Stimulated activated CD8-positive, alpha-beta memory T cell treated with anti-CD3 and anti-CD28 coated beads, Interleukin-4, amount 100 ng/mL, for 48 hours (primary cell): ENCODE measurements at places on chromosomes 4 and X.
A peak's percentile ranks its signal among the peaks of the same experiment; 100 is the strongest.

GRCh38 chrX:98296129-98296528, 1412.4 kb downstream of the RPA4 start:
- DNase-seq, result no peak

GRCh38 chr4:108171339-108172230, 2.9 kb upstream of the LEF1 start:
- peak; percentile 72 for DNase-seq

GRCh38 chrX:147917700-147918695, 6.3 kb downstream of the FMR1 start:
- DNase-seq, result no peak

DNA sequence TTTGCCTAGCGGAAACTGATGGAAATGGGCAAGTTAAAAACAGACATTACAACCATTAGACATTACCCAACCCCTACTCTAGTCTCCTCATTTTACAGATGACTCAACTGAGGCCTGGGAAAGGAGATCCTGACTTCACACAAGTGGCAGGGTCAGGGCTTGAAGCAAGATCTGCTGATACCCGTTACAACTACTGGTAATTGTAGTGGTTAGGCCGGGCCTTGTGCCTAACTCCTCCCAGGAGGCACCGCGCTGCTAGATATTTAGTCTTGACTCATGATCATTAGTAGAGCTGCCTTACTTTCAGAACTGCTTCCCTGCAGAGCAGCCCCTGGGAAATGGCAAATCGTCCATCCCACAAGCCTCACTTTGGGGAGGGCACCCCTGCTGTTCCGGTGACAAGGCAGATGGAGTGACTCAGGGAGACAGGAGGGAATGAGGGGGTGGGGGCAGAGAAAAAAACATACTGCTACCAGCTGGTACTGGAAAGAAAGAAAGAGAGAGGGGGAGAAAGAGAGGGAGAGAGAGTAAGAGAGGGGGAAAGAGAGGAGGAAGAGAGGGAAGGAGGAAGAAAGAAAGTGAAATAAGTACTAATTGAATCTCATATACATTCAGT, 12.2 kb downstream of the ARHGEF6 start:
- DNase-seq, result peak; percentile 68

DNA sequence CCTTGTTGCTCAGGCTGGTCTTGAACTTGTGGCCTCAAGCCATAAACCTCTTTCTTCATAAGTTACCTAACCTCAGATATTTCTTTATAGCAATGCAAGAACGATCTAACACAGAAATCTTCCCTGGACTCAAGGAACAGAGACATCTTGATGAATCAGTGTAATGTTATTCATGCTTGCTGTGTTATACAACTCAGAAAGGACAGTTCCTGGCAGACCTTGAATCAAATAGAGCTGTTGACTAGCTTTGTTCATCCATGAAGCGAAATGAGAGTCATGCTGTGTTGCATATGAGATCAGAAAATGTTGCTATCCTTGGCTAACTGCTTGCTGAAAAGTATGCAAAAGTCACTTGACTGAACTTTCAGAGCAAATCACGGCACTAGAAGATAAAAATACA, 72.6 kb upstream of the ARHGAP24 start:
- DNase-seq, result no peak

DNA sequence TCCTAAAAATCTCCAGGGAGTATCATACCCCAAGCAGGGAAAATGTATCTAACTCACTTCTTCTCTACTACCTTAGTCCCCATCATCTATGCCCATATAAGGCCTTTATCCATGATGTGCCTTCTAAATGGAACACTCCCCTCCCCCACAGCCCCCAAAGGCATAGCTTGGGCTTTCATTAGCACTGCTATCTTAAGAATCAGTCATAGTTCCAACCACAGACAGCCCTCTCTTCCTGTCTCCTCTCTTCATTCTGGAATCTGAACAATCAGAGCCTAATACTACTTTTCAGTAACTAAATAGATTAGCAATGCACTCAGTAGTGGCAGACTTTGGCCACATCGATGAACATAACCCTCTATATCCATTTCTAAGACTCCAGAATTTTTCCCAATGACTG, 313.2 kb upstream of the DKK2 start:
- no peak for DNase-seq

DNA sequence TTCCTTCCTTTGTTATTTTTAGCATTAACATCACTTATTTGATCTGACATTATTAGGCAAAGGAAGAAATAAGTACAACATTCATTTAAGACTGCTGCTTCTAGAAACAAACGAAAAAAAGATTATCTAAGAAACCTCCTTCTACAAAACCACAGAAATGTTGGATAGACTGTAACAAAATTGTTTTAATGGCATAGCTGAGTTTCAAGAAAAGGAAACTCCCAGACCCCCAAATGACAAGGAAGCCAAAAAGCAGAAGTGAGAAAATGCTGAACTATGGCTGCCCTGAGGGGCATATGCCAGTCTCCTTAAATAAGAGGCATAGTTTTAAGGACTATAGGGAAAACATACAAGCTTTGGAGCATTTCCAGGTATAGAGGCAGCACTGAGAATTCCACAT, 1431.6 kb upstream of the TENM3 start:
- DNase-seq, result no peak

DNA sequence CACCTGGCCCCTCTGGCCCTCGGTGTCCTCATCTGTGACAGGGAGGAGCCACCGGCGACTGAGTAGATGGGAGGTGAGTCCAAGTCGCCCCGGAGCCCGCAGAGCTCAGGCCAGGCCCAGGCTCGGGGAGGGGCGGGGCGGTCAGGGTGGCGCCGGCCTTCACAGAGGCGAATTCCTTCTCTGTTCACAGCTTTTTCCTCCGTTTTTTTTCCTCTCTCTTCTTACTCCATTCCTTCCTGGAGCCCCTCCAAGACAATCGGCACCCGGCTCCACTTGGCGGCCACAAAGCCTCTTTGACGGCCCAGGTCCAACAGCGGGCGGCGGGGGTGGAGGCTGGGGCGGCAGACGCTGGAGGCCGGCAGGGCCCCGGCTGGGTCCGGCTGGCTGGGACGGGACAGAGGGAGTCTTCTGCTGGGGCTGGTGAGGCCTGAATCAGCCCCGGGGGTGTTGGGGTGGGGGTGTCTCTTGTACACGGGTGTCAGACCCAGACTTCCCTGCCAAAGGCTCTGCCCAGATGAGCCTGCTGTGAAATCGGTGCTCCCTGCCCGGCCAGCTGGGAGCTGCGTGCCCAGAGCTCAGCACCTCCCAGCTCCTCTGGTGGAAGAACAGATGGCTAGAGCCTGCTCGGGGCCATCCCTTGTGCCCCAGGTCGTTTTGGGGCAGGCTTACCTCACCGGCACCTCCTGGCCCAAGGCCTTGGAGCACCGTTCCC, 22.6 kb downstream of the FGFRL1 start:
- DNase-seq, result no peak

GRCh38 chr4:123014038-123014437, 91.6 kb upstream of the NUDT6 start:
- DNase-seq, result no peak

GRCh38 chrX:26925088-26925487, 538.1 kb downstream of the PPP4R3C start:
- no peak for DNase-seq

DNA sequence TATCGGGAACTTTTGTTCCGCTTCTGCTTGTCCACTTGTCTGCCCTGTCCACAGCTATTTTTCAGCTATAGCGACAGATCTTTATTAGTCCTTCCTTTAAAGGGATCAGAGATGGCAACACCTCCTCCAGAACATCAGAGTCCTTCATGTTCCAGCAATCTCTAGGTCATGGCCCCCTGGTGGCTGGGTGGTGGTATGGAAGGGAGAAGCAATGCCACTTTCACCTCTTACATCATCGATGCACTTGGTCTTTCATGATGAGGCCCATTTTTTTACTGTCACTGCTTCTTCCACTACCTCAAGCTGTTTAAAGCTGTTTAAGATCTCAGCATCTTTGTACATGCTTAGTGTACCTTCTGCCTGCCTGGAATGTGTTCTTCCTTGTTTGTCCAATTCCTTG, 106.7 kb downstream of the ARHGAP6 start:
- DNase-seq, result peak; percentile 51

DNA sequence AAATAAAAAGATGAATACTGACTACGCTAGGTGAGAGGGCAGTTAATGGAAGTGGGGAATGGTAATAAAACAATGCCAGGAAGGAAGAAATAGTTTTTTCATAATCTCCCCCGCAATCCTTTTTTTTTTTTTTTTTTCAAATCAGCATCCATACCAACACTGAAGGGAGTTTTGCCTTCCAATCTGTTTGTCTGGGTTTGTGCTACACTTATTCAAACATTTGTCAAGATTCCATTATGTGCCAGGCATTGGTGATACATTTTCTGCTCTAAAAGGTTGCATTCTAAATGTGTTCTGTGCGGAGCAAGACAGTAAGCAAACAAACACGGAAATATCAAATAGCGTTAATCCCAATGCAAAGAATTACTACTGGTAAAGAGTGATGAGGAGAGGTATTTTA, 437.9 kb upstream of the BOD1L1 start:
- DNase-seq, result no peak

DNA sequence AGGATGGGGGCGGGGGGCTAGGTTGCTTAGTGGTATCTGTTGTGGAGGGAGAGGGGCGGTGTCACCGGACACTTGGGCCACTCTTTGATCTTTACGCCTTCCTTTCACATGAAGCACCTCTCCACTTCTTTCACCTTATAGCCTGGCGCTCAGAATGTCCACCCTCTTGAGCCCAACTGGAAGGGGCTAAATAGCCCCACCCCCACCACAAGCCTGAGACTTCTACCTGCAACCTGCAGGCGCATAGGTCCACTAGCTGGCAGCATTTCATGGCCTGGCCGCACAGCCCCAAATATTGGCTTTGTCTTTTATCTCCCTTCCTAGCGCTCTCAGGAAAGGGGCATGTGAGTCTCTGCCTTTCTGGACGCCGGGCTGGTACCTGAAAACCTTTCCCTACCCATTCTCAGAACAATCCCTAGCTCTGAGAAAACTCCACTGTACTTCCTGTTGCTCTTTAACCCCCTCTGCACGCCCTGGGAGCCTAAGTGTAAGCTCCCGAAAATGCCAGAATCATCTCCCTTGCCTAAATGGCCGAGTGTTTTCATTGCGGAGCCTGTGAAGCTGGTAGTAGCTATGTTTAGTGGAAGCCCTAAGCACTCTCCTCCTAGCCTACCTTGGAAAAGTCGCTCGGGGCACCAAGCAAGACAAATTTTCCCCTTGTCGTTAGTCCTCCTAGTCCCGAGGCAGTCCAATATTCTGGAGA, 1.2 kb upstream of the TRPC5 start:
- no peak for DNase-seq

- no peak for DNase-seq
Observed at GRCh38 chrX:48046846-48047245, 24.6 kb downstream of the ZNF630 start.

GRCh38 chrX:24283127-24283794, 30.6 kb downstream of the SUPT20HL2 start:
- no peak for DNase-seq

DNA sequence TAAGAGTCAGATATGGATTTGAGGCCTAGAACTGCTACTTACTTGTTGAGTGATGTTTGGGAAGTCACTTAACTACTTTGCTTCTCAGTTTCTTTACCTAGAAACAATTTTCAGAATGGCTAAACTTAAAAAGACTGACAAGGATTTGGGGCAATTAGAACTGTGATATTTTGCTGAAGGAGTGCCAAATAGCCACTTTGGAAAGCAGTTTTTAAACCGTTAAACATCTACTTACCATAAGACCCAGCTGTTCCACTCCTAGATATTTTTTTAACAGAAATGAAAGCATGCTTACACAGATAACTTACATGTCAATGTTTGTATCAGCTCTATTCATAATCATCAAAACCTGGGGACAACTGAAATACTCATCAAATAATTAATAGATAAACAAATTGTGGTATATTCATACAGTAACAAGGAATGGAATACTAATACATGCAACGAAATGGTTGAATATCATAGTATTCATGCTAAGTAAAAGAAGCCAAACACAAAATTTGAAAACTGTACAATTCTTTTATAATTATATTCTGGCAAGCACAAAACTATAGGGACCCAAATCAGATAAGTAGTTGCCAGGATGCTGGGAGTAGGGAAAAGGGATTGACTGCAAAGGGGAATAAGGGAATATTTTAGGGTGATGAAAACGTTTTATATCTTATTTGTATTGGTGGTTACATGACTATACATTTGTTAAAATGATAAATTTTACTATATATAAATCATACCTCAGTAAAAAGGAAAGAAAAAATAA, 24.0 kb downstream of the RPA4 start:
- no peak for DNase-seq

DNA sequence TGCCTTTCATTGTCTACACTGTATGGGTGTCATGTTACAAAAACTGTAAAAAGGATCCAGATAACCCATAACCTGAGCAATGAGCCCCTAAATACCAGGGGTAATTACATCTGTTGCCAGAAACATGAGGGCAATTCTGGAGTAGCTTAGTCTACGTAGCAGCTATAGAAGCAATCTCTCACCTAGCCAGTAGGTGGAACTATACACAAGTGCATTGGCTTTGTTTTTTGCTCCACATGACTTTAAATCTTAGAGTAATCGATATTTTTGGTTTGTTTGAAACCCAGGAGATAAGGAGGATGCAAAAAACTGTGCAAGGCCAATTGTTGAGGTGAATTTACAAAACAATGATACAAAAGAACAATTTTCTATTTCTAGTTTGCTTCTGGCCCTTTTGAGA, 57.5 kb downstream of the GPR82 start:
- DNase-seq, result no peak

DNA sequence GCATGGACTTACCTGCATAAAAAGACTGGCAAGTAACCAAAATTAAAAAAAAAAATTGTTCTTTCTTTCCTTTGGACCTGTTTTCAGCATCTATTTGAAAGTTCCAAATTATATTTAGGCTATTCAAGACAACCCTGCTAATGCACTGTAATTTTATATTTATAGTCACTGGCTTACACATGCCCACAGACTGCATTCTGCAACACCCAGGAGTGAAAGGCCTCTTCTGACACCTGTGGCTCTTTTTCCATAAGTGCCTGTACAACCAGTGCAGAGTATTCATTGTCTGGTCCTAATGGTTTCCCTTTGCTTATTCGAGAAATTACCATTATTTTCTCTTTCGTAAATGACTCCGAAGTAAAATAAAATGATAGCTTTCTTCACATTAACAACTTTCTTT, 143.3 kb downstream of the RNF150 start:
- no peak for DNase-seq

GRCh38 chrX:131840799-131841495, 182.2 kb upstream of the STK26 start:
- no peak for DNase-seq

- DNase-seq, result no peak
Observed at GRCh38 chr4:145739845-145740244, 59.9 kb downstream of the C4orf51 start.

GRCh38 chr4:7878323-7878722, 61.3 kb downstream of the AFAP1 start:
- no peak for DNase-seq

- no peak for DNase-seq
Observed at GRCh38 chrX:72126048-72126415, 5.7 kb downstream of the RTL5 start.

GRCh38 chrX:20718592-20719380, 452.1 kb upstream of the RPS6KA3 start:
- no peak for DNase-seq

GRCh38 chrX:3504916-3505315, 158.5 kb upstream of the MXRA5 start:
- DNase-seq, result no peak
